NCI-H1105 (cell line): ENCODE measurements at places on chromosomes 6 and 20.

DNA sequence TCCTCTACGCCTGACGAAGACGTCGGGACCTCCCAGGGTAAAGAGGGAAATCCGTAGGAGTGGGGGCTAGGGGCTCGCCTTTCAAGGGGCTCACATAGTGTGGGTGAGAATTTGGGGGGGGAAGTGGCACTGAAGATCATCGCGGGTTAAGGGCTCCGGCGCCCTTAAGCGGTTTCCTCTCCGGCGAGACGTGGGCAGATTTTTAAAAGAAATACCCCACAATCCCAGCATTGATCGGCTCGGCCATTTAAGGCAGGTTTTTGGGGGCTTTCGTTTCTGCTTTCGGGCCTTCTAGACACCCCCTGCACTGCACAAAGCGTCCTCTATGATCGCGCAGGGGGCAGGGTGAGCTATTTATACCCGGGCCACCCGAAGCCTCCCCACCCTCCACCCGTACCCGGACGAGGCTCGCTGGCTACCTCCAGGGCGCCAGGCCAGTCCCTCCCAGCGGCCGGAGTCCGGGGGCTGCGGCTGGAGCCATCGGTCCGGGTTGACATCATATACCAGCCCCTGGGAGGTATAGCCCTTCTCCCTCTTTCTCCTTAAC lies 1.2 kb downstream of the NKX2-2 start:
- DNase-seq, result no peak

- DNase-seq, result no peak
These were observed 229.9 kb downstream of the BCAS1 start for GRCh38 chr20:53840532-53840931.

GRCh38 chr6:32183483-32184083 lies 470 bp downstream of the AGER start:
- DNase-seq, result no peak

DNA sequence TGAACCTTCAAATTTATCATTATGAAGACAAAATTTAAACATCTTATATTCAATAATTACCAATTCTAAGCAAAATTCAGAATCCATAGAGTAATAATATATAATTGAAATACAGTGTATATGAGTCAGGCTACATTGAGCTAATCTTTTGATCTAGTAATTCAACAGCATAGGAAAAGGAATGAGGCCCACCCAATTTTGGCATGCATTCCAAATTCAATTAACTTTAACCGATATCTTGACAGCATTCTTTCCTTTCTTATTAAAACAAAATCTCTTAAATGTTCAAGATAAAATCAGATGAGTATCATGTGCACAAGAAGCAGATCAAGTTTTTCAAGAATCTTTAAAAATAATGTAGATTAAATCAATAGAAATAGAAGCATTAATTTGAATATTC lies 132.9 kb upstream of the QKI start:
- no peak for DNase-seq

GRCh38 chr6:42338744-42339222 lies 112.9 kb downstream of the TRERF1 start:
- no peak for DNase-seq

DNA sequence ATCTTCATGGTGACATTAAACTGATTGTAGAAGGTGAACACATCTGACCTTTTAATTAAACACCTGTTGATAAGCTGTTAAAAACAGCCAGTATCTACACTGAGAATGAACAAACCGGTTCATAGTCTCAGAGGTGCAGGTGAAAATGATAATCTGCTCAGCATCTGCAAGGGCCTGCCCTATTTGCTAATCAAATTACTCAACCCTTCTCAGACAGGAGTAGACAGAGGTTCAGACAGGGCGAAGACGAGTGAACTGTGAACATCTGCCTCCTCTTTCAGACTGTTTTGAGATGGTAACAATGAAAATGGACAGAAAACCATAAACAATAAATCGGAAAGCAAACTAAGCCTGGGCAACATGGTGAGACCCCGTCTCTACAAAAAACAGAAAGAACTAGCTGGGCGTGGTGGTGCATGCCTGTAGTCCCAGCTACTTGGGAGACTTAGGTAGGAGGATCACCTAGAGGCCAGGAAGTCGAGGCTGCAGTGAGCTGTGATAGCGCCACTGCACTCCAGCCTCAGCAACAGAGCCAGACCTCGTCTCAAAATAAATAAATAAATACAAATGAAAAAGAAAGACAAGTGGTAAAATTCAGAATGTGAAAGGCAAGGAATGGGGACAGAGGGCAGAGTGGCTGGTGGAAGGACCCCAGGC lies 55.9 kb downstream of the NINL start:
- no peak for DNase-seq

GRCh38 chr6:124982669-124983068 lies 20.4 kb downstream of the RNF217 start:
- DNase-seq, result no peak
